ENCODE measurements at places on chromosomes 2 and 18. TPM values are rescaled to one million over a fixed set of nuclear protein-coding genes. Genes with fewer than 3 reads are reported as not detected.

PDE1A gene
- total RNA-seq, result 2.3 TPM

CRYBA2 gene
- not detected for total RNA-seq

CCDC68 gene
- 37.7 TPM for total RNA-seq

DYNAP gene
- total RNA-seq, result not detected

CD207 gene
- 0.74 TPM for total RNA-seq

GRCh38 chr18:37578886-37579513 lies 13.4 kb upstream of the CELF4 start:
- H3K27ac ChIP-seq, result no peak overlapping the region
- H3K4me3 ChIP-seq, result no peak overlapping the region
- H3K27me3 ChIP-seq, result no peaks in the 10 kb centered on the region
- H3K36me3 ChIP-seq, result no peaks in the 10 kb centered on the region

- H3K36me3 ChIP-seq, result no peaks in the 10 kb centered on the region
- H3K4me3 ChIP-seq, result no peak overlapping the region
- no peak for DNase-seq
- no peaks in the 10 kb centered on the region for H3K27me3 ChIP-seq
- H3K4me1 ChIP-seq, result peaks cover 20% of the 10 kb centered on the region
These were observed 81.6 kb downstream of the SH3RF3 start for GRCh38 chr2:109210431-109211200.

DNA sequence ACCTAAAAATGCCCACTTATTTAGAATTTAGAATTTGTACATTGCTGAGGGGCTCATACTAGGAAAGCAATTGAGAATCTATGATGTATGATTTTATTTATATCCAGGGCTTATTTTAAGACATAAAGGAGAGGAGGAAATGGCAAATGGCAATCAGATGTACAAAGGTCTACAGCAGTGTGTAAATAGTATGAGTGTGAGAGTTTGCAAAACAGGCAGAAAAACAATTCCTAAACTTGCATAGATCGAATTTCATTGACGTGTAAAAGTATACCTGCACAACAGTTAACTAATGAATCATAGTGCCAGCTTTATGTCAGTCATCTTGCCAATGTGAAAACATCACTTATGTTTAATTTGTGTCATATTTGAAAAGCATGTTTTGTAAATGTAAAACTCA lies 718.7 kb upstream of the GCFC2 start:
- no peaks in the 10 kb centered on the region for H3K27me3 ChIP-seq
- H3K4me1 ChIP-seq, result no peaks in the 10 kb centered on the region
- no peak overlapping the region for H3K27ac ChIP-seq
- no peaks in the 10 kb centered on the region for H3K36me3 ChIP-seq

DNA sequence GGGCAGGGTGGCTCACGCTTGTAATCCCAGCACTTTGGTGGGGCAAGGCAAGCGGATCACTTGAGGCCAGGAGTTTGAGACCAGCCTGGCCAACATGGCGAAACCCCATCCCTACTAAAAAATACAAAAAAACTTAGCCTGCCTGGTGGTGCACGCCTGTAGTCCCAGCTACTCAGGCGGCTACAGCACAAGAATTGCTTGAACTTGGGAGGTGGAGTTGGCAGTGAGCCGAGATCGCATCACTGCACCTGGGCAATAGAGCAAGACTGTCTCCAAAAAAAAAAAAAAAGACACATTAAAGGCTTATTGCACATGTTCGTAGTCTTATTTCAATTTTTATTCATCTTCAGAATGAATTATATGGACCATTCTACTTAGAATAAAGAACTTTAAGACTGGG lies 110.2 kb downstream of the BMPR2 start:
- H3K36me3 ChIP-seq, result peaks cover 7% of the 10 kb centered on the region
- H3K27ac ChIP-seq, result no peak overlapping the region

DNA sequence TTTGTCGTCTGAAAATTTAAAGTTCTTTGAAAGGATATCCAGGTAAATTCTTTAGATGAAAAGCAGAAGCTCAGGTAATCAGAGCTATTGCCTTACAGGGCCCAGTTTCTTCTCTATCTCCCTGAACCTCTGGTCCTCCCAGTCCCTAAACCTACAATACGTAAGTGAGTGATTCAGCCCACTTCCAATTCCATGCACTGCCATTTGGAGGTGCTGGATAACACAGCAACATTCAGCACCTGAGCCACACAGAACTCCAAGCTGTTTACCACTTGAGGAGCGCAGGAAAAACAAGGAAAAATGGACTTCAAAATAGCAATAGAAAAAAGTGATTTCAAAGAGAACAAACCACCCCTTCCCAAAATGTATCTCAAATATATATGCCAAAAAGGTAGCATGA lies 105.0 kb upstream of the DNAJC10 start:
- no peaks in the 10 kb centered on the region for H3K27me3 ChIP-seq
- no peak overlapping the region for H3K4me3 ChIP-seq
- H3K4me1 ChIP-seq, result no peaks in the 10 kb centered on the region

DNA sequence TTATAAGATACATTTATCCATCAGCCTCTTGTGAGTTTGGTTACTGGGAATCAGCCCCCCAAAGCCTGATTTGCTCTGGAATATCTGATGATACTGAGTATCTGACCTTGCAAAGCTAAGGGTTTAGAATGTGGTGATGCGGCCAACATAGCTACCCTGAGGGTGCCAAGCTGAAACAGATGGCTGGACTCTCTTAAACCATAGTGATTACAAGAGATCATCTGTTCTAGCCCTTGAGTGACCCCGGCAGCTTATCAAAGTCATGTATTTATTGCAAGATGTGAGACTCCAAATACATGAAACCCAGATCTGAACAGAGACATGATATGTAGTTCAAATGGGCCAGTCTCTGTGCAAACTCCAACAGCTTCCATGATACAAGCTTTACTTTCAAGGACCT lies 78.2 kb upstream of the CABLES1 start:
- no peaks in the 10 kb centered on the region for H3K27me3 ChIP-seq
- H3K36me3 ChIP-seq, result no peaks in the 10 kb centered on the region
- no peaks in the 10 kb centered on the region for H3K4me1 ChIP-seq
- H3K27ac ChIP-seq, result no peak overlapping the region

DNA sequence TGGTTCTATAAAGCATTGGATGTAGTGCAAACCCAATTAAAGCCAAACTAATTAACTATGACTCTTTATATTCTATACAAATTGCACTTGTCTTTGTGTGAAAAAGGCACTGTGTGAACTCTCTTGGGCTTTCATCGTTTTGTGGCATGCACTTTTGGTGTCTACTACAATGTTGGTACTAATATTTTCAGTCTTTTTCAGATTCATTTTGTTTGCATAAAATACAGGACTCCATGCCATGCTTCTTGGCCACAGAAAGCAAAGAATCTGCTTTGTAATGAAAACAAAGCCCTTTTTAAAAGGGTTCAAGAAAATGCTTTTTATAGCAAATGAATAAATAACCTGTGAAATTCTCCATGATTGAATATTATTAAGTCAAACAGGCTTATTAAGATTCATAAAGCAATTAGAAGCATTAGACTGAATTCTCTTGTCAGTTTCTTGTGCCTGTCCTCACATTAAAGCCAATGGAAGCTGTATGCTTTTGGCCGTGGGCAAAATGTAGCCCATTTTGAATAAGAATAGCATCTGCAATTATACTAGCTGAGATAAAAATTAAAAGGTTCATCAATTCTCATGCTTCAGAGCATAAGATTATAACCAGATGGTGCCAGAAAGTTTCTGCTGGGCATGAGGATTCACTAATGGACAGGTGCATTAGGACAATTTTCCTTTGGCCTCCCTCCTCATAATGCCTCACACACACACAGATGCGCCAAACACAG lies 1665.2 kb downstream of the SUCLG1 start:
- H3K4me1 ChIP-seq, result no peaks in the 10 kb centered on the region
- DNase-seq, result no peak
- H3K36me3 ChIP-seq, result no peaks in the 10 kb centered on the region
- no peaks in the 10 kb centered on the region for H3K27me3 ChIP-seq
- H3K4me3 ChIP-seq, result no peak overlapping the region
- H3K27ac ChIP-seq, result no peak overlapping the region

GRCh38 chr2:98911376-98912154 lies 24.5 kb downstream of the CRACDL start:
- no peak for DNase-seq
- H3K36me3 ChIP-seq, result no peaks in the 10 kb centered on the region

DNA sequence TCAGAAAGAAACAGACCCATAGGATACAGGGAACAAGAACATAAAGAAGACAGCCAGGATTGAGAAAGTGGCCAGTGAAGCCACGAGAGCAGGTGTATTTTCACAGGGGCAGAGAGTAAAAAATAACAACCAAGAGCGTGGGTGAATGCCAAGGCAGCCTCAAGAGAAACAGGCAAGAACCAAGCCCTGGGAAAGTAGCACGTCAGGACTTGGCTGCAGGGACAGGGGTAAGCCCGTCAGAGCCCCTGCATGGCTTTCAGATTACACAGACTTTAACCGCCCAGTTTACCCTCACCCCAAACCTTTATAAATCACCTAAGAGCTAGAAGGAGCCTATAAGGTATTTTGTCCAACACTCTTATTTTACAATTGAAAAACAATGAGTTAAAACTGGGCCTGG lies 43.7 kb downstream of the ARL4C start:
- no peak for DNase-seq
- H3K36me3 ChIP-seq, result no peaks in the 10 kb centered on the region
- no peak overlapping the region for H3K4me3 ChIP-seq
- H3K27me3 ChIP-seq, result no peaks in the 10 kb centered on the region
- H3K4me1 ChIP-seq, result no peaks in the 10 kb centered on the region

DNA sequence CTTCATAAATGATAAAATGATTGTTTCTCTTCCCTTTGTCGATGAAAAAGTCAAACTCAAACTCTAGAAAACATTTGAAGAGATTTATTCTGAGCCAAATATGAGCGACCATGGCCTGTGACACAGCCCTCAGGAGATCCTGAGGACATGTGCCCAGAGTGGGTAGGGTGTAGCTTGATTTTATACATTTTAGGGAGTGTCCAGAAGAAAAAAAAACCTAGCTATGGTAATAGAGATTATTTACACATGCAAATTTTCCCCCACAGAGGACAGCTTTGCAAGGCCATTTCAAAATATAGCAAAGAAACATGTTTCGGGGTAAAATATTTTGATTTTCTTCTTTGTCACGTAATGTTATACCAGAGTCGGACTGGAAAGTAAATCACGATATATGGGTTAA lies 92.4 kb upstream of the TRIB2 start:
- no peaks in the 10 kb centered on the region for H3K27me3 ChIP-seq
- no peak for DNase-seq
- H3K4me1 ChIP-seq, result no peaks in the 10 kb centered on the region
- H3K4me3 ChIP-seq, result no peak overlapping the region

GRCh38 chr2:197126630-197127352 lies 183.8 kb downstream of the ANKRD44 start:
- H3K27me3 ChIP-seq, result no peaks in the 10 kb centered on the region
- no peak overlapping the region for H3K4me3 ChIP-seq
- DNase-seq, result no peak

- no peaks in the 10 kb centered on the region for H3K27me3 ChIP-seq
- no peaks in the 10 kb centered on the region for H3K36me3 ChIP-seq
- no peak for DNase-seq
- no peaks in the 10 kb centered on the region for H3K4me1 ChIP-seq
- H3K27ac ChIP-seq, result no peak overlapping the region
These were observed 18.5 kb downstream of the LDLRAD4 start for GRCh38 chr18:13237073-13237472.

GRCh38 chr2:98280376-98281102 lies 65.7 kb upstream of the CNGA3 start:
- no peak overlapping the region for H3K27ac ChIP-seq
- no peak overlapping the region for H3K4me3 ChIP-seq
- no peaks in the 10 kb centered on the region for H3K36me3 ChIP-seq
- no peaks in the 10 kb centered on the region for H3K4me1 ChIP-seq
- DNase-seq, result peak; percentile 36
- no peaks in the 10 kb centered on the region for H3K27me3 ChIP-seq

Measured in upper lobe of left lung (tissue), 6 donors.